ENCODE measurements at places on chromosomes 3 and 15.

- DNase-seq, result no peak
Observed at GRCh38 chr3:194886836-194887235, 201.2 kb downstream of the FAM43A start.

DNA sequence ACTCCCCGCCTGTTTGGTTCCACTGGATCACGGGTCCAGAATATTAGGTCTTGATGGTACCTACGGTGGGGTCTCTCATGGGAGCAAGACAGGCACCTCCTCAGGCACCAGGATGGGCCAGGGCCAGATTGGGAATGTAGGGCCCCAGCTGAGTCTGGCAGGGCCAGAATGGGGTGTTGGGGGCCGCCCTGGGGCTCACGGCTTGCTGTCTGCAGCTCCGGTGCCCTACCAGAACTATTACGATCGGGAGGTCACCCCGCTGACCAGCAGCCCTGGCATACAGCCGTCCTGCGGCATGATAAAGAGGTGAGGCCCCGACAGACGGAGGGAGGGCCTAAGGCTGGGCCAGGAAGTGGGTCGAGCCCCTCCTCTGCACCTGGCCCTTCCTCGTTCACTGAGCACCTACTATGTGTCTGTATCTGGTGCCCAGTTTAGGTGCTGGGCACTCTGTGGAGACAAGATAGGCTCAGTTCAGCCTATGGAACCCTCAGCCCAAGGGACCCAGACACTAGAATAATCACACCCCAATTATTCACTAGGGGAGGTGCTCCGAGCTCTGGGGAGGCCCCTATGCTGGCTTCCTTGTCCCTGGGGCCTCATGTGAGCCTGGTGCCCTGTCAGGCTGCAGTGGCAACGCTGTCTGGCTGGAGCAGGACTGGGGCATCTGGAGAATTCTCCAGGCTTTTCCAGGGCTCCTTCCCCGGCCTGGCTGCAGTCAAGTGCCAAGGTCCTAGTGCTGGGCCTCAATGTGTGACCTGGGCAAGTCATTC is 37.9 kb downstream of the PSTPIP1 start:
- no peak for DNase-seq

GRCh38 chr15:33894193-33894592 is 74.1 kb upstream of the CHRM5 start:
- no peak for DNase-seq

DNA sequence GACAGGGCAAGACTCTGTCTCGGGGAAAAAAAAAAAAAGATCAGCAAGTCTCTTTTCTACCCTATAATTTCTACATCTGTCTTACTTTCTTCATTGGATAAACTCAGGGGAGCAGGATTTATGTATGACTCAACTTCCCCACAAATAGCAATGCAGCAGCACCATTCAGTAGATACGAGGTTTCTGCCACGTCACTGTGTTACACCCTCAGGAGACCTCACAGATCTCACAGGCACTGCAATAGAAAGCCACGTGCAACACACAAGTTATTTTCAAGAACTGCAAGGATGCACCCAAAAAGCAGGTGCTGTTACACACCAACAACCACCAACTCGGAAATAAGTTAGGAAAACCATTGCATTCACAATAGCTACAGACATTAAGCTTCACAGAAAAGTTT is 30.2 kb downstream of the TSPAN3 start:
- DNase-seq, result no peak

DNA sequence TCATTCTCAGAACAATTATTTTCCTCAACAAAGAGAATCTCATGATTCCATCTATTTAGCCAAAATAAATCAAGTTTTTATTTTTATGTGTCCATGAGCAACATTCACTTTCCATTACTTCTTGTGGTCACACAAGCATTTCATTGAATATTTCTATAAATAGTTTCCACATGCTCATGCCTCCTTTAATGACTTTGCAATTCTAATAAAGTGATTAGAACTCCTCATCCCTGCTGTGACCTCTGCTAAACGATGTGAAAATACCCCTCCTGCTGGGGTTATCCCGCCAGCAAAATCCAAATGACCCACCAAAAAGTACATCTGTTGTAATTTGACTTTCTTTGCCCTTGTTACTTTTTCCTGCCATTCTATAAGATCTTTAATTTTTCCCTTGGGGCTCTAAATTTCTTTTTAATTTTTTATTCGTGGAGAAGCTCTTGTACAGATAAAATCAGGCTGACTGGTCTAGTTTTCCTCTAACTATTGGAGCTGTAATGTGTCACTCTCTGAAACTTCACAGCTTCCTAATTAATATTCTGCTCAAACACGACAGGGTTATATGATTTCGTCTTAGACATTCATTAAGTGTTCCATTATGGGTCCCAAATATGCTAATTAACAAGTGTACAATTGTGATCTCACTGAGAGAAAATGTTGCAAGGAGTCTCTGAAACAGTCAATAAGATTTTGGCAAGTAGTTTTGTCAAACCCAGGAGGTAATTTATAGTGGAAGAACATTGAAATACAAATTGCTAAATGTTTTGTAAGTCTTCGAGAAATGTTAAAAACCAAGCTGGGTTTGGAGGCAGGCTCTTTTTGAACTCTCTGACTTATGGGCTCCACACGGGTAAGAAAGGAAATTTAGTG is 533.1 kb upstream of the NAALADL2 start:
- DNase-seq, result no peak

DNA sequence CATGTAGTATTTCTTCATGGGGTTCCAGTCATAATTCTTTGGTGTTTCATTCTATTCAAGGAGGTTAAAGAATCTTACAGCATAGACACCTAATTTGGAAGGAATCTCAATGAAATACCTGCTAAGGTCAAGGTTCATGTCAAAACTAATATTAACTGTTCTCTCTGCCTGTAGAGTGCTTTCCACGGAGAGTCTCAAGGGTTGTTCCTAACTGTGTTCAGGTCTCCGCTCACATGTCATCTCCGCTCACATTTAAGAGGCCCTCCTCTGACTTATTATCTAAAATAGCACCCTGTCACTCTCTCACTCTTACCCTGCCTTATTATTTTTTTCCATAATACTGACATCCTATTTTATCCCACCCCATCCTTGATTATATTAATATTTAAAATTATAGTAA is 239.9 kb downstream of the RBMS3 start:
- DNase-seq, result peak; percentile 18

- no peak for DNase-seq
Observed at GRCh38 chr3:30919564-30919963, 25.1 kb upstream of the GADL1 start.

DNA sequence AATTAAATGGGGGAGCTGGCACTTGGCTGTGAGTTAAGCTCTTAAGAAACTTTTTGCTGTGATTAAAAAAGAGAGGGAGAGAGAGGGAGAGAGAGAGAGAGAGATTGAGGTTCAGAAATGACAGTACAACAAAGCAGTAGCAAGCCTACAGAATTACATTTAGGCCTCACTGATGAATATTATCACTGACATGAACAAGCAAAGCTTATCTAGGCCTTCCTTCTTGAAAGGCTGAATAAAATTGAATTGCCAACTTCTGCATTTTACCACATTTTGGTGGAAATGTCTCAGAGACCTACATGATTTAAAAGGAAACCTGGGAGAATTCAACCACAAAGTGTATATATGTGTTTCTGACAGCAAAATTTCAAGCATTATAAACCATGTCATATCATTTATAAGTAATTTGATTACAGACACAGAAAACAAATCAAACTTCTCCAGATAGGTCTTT is 530.8 kb downstream of the SOX2 start:
- no peak for DNase-seq

GRCh38 chr3:183327343-183327742 is 74.3 kb downstream of the B3GNT5 start:
- no peak for DNase-seq

- DNase-seq, result no peak
Observed at GRCh38 chr15:81286621-81287121, 37.3 kb downstream of the STARD5 start.

DNA sequence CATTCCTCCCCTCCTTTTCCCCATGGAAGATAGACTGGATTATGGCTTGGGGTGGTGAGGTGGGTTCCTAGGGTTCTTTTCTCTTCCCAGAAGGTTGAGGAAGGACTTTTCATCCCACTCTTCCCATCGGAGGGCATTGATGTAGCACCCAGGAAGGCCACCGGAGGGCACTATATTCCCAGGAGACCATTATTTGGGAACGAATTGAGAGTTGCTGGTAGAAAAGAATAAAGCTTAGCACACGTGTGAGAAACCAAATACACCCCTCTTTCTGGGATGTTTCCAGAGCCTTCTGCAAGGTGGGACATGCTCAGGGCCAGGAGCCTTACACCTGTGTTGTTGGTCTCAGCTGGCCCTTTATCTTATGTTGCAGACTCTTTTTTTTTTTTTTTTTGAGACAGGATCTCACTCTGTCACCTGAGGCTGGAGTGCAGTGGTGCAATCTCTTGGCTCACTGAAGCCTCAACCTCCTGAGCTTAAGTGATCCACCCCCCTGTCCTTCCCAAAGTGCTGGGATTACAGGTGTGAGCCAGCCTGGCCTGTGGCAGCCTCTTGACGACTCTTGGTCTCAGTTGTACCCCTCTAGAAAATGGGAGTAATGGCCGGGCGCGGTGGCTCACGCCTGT is 6.3 kb upstream of the CDC25A start:
- peak; percentile 9 for DNase-seq

DNA sequence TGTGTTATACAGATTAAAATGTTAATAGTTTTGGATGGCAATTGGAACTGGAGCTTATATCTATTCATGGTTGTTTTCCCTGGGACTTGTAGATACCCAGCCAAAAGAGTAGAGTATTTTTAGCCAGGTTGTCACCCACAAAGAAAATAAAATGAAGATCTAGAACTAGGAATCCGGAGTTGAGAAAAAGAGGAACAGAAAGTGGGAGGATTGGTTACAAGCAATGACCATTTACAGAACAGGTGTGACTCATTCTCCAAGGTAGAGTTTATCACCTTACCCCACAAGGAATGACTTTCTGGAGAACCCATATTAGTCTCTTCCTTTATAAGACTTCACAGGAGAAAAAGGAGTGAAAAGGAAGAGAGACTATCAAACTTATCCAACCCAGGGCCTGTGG is 99.8 kb downstream of the TMEM108 start:
- DNase-seq, result no peak

- no peak for DNase-seq
Observed at GRCh38 chr15:69340243-69340900, 41.7 kb downstream of the PAQR5 start.

- DNase-seq, result no peak
Observed at GRCh38 chr3:22122567-22122966, 371.6 kb upstream of the ZNF385D start.

DNA sequence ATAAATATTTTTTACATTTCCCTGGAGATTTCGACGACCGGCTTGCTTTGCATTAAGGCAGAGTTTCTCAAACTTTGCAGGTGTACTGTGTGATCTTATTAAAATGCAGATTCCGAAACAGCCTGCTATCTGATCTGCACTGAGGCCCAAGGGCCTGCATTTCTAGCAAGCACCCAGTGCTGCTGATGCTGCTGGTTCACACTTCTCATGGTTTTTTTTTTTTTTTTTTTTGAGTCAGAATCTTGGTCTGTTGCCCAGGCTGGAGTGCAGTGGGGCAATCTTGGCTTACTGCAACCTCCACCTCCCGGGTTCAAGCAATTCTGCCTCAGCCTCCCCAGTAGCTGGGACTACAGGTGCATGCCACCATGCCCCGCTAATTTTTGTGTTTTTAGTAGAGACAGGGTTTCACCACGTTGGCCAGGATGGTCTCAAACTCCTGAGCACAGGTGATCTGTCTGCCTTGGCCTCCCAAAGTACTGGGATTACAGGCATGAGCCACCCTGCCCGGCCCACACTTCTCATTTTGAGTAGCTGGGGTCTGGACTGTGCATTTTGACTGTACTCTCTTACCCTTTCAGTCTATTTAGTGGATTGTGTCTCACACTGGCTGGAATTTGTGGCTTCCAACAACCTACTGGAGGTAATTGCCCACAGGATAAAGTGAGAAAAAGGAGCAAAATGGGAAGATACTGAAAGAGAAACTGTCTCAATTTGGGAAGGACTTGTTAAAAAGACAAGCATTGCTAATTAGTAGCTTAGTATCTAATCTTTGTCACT is 94.1 kb downstream of the ITPR1 start:
- DNase-seq, result no peak

DNA sequence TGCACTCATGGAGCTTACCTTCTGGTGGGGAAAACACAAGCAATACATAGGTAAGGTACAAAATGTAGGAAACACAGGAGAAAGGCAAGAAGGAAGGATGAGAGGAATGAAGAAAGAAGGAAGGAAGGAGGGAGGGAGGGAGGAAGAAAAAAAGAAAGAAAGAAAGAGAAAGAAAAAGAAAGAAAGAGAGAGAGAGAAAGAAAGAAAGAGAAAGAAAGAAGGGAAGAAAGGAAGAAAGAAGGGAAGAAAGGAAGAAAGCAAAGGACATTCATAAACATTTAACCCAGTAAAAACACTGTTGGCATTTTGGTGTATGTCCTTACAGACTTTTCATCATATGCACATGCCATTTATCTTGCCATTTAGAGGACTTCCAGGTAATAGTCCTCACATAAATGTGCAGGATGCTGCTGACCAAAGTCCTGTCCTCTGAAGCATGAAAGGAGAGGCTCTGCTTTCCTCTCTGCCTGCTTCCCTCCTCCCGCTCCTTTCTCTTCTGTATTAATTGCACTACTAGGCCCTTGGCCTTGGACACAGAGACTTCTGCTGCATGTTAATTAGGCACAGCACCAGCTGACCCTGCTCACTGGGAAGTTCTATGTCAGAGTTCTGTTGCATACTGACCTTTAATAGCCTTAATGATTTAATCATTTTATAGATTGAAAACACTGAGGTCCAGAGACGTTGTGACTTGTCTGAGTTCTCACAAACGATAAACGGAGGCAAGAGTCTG is 29.7 kb upstream of the NDUFB4 start:
- no peak for DNase-seq

- no peak for DNase-seq
Observed at GRCh38 chr15:66089049-66089448, 164.5 kb downstream of the MEGF11 start.

- no peak for DNase-seq
Observed at GRCh38 chr3:126103121-126104027, 19.4 kb upstream of the SLC41A3 start.

DNA sequence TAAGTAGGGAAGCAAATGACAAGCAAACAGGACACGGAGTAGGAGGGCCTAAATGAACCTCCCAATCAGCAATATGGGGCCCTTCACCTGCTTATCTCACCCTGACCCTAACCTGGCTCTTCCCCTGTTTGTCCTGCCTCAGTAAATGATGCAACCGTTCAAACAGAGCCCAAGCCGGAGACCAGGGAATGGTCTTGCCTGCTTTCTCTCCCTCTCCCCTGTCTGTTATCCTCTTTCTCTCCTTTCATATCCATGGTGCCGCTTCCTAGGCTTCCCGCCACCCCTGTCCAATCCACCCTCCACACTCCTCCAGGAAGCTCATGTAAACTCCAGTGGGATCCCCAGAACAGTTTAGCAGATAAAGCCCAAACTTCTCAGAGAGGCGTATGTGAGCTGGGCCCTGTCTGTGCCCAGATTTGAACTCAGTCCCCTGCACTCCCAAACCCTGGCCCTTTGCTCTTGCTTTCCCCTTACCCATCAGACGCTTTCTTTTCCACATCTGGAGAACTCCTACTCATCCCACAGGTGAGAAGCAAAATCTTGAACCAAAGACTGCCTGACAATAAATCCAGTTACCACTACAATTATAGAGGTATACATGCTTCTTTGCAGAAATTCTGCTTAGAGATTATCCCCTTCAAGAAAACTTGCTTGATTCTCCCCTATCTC is 45.7 kb upstream of the STT3B start:
- DNase-seq, result no peak

GRCh38 chr15:59453474-59454215 is 15.7 kb downstream of the FAM81A start:
- no peak for DNase-seq

- DNase-seq, result no peak
Observed at GRCh38 chr3:106814231-106814630, 563.0 kb upstream of the CCDC54 start.

Data from NCI-H2227 treated with DMSO at 0.1 percent for 48 hours (cell line).